ENCODE measurements at places on chromosomes 13 and 19.
A peak's percentile ranks its signal among the peaks of the same experiment; 100 is the strongest.

DNA sequence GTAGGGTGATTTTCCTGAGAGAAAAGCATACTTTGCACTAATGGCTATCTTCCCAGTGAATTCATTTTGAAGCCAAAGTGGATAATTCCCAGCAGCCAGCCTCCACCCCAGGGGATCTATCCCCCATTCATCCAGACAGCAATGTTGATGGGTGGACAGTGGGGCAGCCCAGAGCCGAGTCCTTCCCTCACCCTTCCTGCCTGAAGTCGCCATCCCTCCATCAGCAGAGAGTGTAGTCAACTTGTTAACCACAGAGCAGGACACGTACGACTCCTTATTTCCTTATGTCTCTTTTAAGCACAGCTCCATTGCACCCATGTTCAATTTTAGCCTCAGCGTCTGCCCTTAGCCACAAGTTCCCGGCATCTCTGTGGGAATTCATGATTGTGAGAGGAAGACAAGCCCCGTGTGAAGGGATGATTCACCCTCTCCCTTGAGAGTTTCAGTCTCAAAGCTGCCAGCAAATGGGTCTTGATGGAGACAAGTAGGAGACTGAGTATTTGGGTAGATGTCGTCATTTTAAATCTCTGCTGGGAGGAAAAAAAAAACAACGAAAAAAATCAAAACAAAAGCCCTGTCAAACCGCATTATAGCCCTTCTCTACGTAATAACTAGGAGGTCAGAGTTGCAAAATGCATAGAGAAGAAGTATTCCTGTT is 58.3 kb upstream of the MEDAG start:
- DNase-seq, result no peak

GRCh38 chr13:30159446-30159839 is 147.9 kb downstream of the KATNAL1 start:
- DNase-seq, result no peak

DNA sequence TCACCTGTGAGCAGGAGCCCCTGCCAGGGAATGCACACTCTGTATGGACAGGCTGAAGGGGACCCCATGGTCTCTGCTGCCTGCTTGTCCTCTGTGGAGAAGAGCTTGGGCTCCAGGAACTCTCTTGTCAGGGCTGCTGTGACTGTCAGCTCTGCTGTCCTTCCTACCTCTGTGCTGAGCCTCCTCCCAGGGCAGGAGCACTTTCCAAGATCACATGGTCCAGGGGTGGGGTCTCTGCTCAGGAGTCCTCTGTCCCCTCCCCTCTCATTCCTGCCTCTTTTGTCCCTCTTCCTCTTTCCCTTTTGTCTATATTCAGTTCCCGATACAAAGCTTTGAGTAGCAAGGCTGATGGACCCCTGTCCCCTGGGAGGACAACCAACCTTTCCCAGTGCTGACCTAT is at the start of gene CEACAM7:
CEACAM7 (minus strand) TSS at position 173 of the 400 bp plus-strand sequence; CDS start at position 68, 105 bp downstream.
- no peak for DNase-seq

DNA sequence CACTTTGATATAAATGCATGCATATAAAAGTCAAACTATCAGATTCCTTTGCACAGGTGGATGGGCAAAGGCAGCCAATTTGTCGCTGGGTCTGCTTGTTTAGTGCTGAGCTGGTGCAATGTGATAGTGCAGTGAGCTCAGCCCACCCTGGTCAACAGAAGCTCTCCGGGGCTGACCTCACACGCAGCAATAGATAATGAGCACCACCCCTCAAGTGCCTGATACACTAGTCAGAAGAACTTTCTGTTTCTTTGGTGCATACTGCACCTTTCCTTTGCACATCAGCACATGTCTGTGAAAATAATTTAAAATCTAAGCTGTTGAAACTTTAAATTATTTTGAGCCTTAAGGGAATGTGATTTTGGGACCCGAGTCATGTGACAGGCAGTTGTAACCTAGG is 20.2 kb downstream of the ATP8A2 start:
- DNase-seq, result no peak

GRCh38 chr19:28700176-28700575 is 512.8 kb downstream of the UQCRFS1 start:
- no peak for DNase-seq

DNA sequence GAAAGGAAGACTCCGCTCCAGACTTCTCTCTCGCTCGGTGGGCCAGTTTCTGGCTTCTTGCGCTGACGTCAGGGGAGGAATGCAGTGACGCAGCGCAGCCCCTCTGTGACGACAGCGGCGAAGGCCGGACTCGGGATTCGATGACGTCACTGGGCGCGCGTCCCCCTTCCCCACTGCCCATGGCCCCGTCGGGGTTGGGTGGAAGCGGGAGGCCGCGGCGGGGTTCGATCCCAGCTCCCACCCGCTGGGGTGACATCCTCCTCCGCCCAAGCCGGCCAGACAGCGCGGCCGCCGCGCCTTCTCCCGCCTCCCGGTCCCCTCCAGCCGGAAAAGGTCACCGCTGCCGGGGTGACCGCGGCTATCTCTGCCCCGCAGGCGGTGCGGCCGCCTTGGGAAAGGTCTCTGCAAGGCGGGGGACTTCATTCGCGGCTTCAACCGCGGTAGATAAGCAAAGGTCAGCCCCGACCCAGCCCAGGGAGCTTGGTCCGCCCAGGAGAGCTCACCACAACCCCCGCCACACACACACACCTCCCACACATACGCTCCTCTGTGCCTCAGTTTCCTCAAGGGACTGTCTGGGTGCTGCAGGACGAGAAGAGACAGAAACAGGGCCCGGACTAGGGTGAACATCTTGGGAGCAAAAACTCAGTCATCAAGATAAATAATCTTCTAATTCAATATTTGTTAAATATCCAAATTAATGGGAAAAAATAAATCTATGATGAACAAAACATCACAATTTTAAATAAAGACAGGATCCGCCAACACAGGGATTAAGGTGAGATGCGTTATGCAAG is 844 bp upstream of the RFX1 start:
- DNase-seq, result no peak

GRCh38 chr13:111210544-111211469 is 95.7 kb downstream of the ARHGEF7 start:
- DNase-seq, result no peak

- DNase-seq, result no peak
Measured at GRCh38 chr13:52096748-52097147, 32.1 kb downstream of the NEK5 start.

DNA sequence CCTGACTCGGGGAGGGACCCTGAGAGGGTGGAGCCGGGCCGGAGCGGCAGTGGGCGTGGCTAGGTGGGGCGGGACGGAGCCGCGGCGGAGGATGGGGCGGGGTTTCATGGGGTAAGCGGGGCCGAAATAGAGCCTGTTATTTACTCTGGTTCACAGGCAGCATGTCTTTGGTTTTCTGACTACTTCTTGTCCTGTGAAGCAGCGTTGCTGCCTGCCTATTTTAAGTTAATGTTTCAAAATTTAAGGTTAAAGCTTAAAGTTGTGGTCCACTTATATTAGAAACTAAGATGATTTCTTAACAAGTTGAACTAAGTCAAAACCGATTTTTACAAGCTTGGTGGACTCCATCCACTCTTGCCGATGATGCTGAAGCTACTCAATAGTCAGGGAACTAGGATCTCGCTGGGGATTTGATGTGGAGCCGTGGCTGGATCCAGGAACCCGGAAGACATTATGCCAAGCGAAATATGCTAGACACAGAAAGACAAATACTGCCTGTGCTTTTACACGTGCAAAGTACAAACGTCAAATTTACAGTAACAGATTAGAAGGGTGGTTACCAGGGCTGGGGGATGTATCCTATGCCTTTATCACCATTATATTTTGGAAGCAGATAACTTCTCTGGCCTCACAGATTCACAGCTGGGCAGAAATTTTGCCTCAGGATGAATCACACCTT is 433 bp upstream of the ZNF616 start:
- DNase-seq, result no peak

GRCh38 chr13:90889906-90890834 is 457.3 kb upstream of the MIR17HG start:
- no peak for DNase-seq

DNA sequence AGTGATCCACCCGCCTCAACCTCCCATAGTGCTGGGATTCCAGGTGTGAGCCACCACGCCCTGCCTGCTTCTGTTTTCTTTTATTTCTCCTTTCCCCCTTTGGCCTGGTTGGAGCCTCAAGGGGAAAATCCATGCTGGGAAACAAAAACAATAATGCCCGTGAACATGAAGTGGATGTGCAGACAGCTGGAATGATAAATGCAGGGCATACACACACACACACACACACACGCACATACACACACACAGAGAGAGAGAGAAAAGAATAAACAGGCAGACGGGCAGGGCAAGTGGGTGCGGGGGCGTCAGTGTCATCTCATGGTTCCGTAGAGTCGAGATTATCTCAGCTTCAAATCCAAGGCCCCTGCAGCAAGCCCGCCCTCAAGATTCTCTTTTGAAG is 4.4 kb upstream of the PLEKHF1 start:
- DNase-seq, result no peak

DNA sequence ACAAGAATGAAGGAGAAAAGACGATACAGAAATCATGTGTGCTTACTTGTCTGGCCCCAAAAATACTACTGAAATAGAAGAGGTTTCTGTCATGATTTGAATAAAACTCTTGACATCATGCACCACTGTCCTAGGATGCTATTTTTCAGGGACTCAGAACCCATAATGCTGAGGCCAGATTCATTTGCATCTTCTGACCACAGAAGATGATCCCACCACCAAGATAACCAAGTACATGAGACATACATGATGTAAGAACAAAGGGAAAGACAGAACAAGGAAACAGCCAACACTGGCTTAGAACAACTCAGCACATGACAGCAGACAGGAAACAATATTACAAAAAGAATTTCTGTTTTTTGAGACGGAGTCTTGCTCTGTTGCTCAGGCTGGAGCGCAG is 2.5 kb downstream of the ZNF552 start:
- no peak for DNase-seq

DNA sequence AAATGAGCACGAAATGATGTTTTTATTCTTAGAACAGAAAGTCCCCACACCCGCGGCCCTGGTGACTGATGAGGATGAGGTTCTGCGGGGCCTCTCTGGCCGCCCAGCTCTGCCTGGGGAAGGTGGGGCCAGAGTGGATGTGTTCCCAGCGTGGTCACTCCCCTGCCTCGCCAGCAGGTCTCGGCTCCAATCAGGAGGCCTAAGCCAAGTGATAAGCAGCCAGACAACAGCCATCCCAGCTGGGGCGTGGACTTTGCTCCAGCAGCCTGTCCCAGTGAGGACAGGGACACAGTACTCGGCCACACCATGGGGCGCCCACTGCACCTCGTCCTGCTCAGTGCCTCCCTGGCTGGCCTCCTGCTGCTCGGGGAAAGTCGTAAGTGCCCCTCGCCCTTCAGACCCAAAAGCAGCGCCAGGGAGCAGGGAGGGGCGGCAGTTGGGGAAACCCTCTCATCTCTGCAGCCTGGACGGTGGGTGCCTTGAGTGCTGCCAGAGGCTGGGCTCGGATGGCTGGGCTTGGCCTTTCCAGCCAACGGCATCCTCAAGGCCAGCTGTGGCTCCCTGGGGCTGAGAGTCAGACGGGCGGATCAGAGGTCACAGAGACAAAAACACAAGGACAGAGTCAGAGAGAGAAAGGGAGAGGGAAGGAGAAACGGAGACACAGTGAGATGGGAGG is at the start of gene F10:
F10 (plus strand) TSS at position 250 of the 676 bp plus-strand sequence; CDS start at position 307, 57 bp downstream.
- no peak for DNase-seq

GRCh38 chr13:24984134-24984533 is 111.8 kb upstream of the PABPC3 start:
- DNase-seq, result no peak

DNA sequence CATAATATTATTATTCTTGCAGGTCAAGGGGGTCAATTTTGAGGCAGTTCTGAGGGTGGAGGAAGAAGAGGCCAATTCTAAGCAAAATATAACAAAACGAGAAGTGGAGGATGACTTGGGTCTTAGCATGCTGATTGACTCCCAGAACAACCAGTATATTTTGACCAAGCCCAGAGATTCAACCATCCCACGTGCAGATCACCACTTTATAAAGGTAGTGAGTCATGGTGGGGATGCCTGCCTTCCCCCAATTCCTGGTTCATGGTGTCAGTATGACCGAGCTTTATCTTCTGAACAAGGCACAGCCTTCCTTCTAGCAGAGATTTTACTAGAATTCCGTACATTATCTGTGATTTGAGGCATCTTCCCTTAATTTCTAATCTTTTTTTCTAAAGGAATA is 9.4 kb upstream of the DCUN1D2 start:
- DNase-seq, result no peak

DNA sequence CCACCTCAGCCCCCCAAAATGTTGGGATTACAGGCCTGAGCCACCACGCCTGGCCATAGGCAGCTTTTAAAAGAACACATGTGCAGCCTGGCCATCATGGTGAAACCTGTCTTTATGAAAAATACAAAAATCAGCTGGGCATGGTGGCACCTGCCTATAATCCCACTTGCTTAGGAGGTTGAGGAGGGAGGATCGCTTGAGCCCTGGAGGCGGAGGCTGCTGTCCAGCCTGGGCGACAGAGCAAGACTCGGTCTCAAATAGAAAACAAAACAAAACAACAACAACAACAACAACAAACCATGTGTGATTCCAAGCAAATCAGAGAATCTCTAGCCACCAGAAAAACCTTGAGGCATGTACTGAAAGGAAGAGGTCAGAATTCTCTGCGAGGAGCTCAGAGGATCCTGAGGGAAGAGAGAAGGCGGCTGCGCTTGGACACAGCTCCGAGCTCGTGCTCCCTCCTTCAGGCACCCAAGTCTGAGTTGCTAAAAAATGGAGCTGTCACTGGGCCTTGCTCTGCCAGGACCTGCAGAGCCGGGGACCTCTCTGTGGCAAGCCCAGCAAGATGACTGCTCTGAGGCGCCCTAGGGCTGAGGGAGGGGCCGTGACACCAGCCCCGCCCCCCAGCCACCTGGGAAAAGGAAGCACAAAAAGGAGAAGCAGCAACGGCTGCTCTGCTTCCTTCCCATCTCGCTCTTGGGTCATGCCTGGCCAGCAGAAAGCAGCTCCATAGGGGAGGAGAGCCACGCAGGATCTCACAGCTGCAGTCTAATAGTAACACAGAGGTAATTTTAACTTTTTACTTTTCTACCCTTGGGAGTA is at the start of gene ARL11:
ARL11 (plus strand) TSS at position 677 of the 822 bp plus-strand sequence. CDS start 1,941 bp downstream, outside the sequence.
- DNase-seq, result peak; percentile 97

DNA sequence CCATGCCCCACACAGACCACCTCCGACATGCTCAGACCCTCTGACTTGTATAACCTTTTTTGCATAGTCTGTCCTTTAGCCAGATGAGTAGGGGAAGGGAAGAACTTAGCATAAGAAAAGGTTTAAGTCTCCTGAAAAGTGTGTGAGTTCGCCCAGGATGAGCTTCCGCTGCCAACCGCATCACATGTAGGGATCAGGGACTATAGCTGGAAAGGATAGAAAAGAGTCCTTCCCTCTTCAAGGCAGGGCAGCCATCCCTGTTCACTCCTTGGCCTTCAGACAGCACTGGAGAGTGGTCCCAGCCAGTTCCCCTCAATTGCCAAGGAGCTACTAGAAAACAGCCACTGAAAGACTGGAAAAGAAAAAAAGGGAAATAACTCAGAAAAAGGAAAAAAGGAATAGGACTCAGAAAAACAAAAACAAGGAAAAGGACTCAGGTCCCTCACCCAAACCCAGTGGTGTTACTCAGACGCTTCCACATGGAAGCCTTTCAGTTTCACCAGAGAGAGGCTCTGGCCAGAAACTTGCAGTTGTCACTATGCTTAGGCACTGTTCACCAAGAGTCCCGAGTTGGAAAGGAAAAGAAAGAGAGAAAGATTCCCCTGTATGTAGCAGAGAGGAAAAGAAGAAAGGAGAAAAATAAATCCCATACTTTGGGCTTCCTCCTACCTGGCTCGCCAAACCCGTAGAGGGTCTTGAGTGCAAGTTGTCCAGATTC is 5.6 kb upstream of the TM9SF2 start:
- no peak for DNase-seq
